ENCODE measurements at places on chromosomes 2 and 18. TPM values are rescaled to one million over a fixed set of nuclear protein-coding genes. Genes with fewer than 3 reads are reported as not detected.

- H3K4me1 ChIP-seq = peaks cover 28% of the 10 kb centered on the region
- H3K27ac ChIP-seq = peak overlapping the region; percentile 30
- no peak overlapping the region for H3K4me3 ChIP-seq
- no peak for DNase-seq
Measured at GRCh38 chr18:35460736-35461161, 37.0 kb downstream of the INO80C start.

Gene GCG
- not detected for total RNA-seq

DNA sequence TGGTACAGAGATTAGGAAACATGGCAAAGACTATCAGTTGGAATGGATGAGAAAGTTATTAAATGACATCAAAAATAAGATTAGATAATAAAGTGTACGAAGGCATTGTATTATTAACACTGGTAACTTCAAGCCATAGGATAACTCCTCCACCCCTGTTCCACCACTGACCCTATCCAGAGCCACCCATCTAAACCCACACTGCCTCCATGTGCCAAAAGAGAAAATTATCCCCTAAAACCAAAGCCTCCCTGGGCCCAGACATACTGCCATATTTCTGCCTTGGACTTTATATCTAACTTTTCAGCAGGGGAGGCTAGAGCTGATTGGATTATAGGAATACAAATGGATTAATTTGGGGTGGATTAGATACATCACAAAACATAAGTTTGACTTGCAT lies 443.7 kb downstream of the BCL11A start:
- H3K27me3 ChIP-seq = no peaks in the 10 kb centered on the region
- no peaks in the 10 kb centered on the region for H3K36me3 ChIP-seq
- H3K27ac ChIP-seq = no peak overlapping the region
- H3K4me1 ChIP-seq = no peaks in the 10 kb centered on the region
- no peak overlapping the region for H3K4me3 ChIP-seq
- no peak for DNase-seq

Gene DHRS9
- total RNA-seq = 7.5 TPM

- peak overlapping the region; percentile 69 for H3K27ac ChIP-seq
- no peak overlapping the region for H3K4me3 ChIP-seq
- DNase-seq = peak; percentile 48
- peaks cover 43% of the 10 kb centered on the region for H3K4me1 ChIP-seq
Measured at GRCh38 chr2:43462866-43463641, 132.8 kb downstream of the THADA start.

Gene IL1B
- total RNA-seq = 1.2 TPM

Gene ABCB11
- total RNA-seq = 0.58 TPM

GRCh38 chr2:236568922-236569572 lies 578 bp upstream of the ACKR3 start:
- H3K27me3 ChIP-seq = no peaks in the 10 kb centered on the region
- H3K4me1 ChIP-seq = peaks cover 80% of the 10 kb centered on the region
- DNase-seq = no peak

Gene SLC14A1
- not detected for total RNA-seq

GRCh38 chr2:226831266-226831665 lies 4.6 kb upstream of the RHBDD1 start:
- H3K27me3 ChIP-seq = no peaks in the 10 kb centered on the region
- no peak for DNase-seq
- no peak overlapping the region for H3K27ac ChIP-seq

Gene GCFC2
- 16.1 TPM for total RNA-seq

Gene ANKRD30BL
- total RNA-seq = not detected

Gene KIF1A
- total RNA-seq = 0.29 TPM

DNA sequence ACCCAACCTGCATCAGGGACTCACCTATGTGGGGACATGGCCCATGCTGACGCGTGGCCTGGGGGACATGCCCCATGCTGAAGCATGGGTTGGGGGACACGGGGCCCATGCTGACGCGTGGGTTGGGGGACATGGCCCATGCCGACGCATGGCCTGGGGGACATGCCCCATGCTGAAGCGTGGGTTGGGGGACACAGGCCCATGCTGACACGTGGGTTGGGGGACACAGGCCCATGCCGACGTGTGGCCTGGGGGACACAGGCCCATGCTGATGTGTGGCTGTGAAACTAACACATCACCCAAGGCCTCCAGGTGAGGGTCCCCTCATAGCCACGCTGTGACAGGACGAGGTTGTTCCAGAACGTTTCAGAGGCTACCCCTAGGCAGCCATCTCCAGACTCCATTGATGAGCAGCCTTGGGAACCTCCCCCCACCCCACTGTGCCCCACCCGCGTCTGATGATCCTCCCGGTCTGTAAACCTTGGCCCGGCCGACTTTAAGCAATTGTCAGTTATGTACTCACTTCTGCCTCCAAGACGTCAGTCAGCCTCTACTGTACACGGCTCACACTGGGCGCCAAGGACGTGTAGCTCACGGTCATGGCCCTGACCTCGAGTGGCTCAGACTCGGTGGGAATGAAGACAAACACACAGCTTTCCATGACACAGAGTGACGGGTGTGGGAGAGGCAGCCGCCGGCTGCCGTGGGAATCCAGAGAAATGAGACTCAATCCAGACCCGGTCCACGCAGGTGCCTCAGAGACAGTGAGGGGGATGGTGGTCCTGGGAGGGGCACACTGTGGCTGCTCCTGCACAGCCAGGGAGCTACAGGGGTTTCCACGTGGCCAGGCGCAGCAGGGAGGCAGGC lies 50.2 kb upstream of the SLC66A3 start:
- DNase-seq = no peak
- H3K4me1 ChIP-seq = no peaks in the 10 kb centered on the region
- H3K36me3 ChIP-seq = no peaks in the 10 kb centered on the region
- H3K4me3 ChIP-seq = no peak overlapping the region
- H3K27ac ChIP-seq = no peak overlapping the region

Gene TTL
- total RNA-seq = 4.1 TPM

DNA sequence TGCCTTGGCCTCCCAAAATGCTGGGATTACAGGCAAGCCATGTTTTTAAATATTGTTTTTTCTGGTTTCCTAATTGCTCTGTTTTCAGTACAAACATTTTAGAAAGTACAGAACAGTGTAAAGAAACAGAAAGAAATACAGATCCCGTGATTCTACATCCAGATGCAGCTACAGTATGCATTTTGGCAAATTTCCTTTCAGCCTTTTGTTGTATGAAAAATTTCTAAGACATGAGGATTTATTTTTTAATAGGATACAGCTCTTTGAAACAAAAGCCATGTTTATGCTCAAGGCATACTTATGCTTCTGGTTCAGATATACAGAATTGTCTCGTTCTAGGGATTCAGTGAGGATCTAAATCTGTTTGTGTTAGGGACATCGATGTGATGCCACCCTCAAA lies 109.5 kb downstream of the MAP2 start:
- H3K27ac ChIP-seq = no peak overlapping the region
- no peak overlapping the region for H3K4me3 ChIP-seq
- DNase-seq = no peak

Gene ABHD3
- 33.4 TPM for total RNA-seq

Gene SCYGR4
- not detected for total RNA-seq

Gene TTN
- total RNA-seq = 1.8 TPM

- no peak overlapping the region for H3K4me3 ChIP-seq
- no peaks in the 10 kb centered on the region for H3K36me3 ChIP-seq
- peak overlapping the region; percentile 29 for H3K27ac ChIP-seq
- no peaks in the 10 kb centered on the region for H3K27me3 ChIP-seq
- peaks cover 18% of the 10 kb centered on the region for H3K4me1 ChIP-seq
Measured at GRCh38 chr2:231182513-231182899, 15.9 kb upstream of the ARMC9 start.

- DNase-seq = no peak
- no peaks in the 10 kb centered on the region for H3K4me1 ChIP-seq
- H3K4me3 ChIP-seq = no peak overlapping the region
Measured at GRCh38 chr2:144711630-144712549, 192.0 kb upstream of the ZEB2 start.

Gene EFHD1
- total RNA-seq = 7.0 TPM

Gene MRPL19
- 55.0 TPM for total RNA-seq

Gene VSNL1
- not detected for total RNA-seq

DNA sequence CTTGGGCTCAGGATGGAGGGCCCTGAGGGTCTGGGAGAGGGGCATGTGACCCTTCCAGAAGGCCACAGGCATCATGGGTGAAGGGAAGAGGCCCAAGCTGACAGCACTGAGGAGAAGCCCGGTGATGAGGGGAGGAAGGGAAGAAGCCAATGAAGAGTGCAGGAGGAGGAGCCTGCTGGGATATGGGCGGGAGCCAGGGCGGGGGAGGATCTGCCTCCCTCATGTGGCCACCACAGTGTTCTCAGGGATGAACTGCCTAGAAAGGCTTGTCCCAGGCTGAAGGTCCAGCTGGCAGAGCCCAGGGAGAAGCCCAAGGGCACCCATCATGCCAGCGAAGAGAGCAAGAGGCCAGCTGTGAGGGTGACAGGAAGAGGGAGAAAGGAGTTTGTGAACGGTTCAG lies 24.6 kb upstream of the PLB1 start:
- no peaks in the 10 kb centered on the region for H3K4me1 ChIP-seq
- H3K4me3 ChIP-seq = no peak overlapping the region
- no peak overlapping the region for H3K27ac ChIP-seq
- DNase-seq = no peak
- H3K36me3 ChIP-seq = no peaks in the 10 kb centered on the region

Gene LHCGR
- total RNA-seq = not detected

Gene HOXD8
- total RNA-seq = not detected

GRCh38 chr2:168559187-168559586 lies 103.1 kb downstream of the CERS6 start:
- no peaks in the 10 kb centered on the region for H3K4me1 ChIP-seq
- DNase-seq = peak; percentile 37

GRCh38 chr2:37635504-37636380 lies 35.7 kb downstream of the CDC42EP3 start:
- no peak overlapping the region for H3K27ac ChIP-seq
- no peaks in the 10 kb centered on the region for H3K27me3 ChIP-seq
- H3K36me3 ChIP-seq = no peaks in the 10 kb centered on the region
- no peaks in the 10 kb centered on the region for H3K4me1 ChIP-seq

- no peak for DNase-seq
- no peak overlapping the region for H3K27ac ChIP-seq
- no peaks in the 10 kb centered on the region for H3K36me3 ChIP-seq
Measured at GRCh38 chr2:7358865-7359447, 441.7 kb downstream of the RNF144A start.

DNA sequence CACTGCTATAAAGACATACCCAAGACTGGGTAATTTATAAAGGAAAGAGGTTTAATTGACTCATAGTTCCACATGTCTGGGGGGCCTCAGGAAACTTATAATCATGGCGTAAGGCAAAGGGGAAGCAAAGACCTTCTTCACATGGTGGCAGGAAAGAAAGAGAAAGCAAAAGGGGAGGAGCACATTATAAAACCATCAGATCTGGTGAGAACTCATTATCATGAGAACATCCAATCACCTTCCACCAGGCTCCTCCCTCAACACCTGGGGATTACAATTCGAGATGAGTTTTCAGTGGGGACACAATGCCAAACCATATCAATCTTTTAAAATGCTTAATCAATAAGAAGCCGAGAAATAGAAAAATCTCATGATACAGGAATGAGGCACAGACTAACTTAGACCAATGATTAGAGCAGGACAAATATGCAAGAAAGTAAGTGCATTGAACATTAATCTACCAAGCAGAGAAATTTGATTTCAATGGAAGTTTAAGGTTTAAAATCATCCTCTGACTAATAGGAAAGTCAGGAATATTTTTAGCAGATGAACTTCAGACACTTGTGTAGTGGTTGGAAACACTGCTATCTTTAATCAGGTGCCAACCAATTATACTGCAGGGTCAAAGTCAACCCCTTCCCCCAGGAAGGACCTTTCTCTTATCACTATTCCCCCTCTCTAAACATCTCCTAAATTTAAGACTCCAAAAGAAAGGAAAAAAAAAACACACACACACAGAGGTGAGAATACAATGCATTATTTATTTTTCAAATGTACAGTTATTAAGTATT lies 259.2 kb downstream of the IRS1 start:
- H3K27me3 ChIP-seq = no peaks in the 10 kb centered on the region
- no peak overlapping the region for H3K27ac ChIP-seq
- H3K36me3 ChIP-seq = no peaks in the 10 kb centered on the region
- DNase-seq = no peak

Gene WDSUB1
- total RNA-seq = 1.3 TPM

Gene REG3G
- not detected for total RNA-seq

DNA sequence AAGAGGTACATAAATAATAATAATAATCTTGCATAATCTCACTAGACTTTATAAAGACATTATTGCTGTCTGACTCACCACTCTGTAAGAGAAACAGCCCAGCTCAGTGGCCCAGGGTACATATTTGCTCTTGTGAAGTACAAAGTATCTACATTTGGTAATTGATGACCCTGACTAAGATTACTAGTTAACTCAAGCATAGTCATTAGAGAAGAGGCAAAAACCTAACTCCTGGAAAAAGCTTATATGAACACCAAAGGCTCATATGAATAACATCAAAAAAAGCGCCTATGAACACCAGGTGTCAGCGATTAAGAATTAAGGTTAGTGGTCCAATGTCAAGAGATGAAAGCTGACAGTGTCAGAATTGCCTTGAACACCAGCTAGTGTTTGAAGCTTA lies 38.4 kb downstream of the RAD51AP2 start:
- H3K4me3 ChIP-seq = no peak overlapping the region
- H3K36me3 ChIP-seq = no peaks in the 10 kb centered on the region
- no peaks in the 10 kb centered on the region for H3K4me1 ChIP-seq
- no peaks in the 10 kb centered on the region for H3K27me3 ChIP-seq
- DNase-seq = no peak

DNA sequence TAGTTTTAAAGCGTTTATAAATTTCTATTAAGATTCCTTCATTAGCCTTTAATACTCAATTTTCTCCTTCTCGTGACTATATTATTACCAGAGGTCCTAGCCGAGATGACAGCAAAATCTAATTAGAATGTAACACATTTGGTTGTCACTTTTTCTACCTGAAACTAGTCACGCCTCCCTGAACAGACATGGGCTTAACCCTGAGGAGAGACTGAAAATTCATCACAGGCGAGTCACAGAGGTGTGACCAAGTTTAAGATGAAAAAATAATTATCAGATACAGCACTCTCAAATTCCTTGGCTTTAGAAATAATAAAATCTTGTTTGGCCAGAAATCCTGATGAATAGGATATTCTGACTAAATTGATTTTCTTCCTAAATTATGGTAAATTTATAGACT lies 834.4 kb upstream of the SLC39A10 start:
- H3K27me3 ChIP-seq = no peaks in the 10 kb centered on the region
- no peaks in the 10 kb centered on the region for H3K4me1 ChIP-seq
- no peak overlapping the region for H3K4me3 ChIP-seq

DNA sequence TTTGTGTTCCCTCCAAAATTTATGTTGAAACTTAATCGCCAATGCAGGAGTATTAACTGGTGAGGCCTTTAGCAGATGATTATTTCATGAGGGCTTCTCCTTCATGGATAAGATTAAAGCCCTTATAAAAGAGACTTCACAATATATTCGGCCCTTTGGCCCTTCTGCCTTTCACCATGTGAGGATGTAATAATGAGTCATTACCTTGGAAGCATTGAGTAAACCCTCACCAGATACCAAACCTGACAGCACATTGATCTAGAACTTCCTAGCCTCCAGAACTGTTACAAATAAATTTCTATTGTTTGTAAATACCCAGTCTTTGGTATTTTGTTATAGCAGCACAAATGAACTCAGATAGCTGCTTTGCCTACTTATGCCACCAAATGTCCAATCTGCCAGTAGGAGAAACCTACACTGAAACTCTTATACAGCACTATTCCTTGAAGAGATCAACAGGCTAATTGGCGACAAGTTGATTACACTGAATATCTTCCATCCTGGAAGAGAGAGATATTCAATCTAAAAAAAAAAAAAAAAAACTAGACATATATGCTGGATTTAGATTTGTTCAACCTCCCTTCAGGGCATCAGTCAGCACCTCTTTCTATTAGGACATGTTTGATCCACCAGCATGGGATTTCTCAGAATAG lies 125.9 kb upstream of the COL5A2 start:
- peaks cover 17% of the 10 kb centered on the region for H3K4me1 ChIP-seq
- H3K4me3 ChIP-seq = no peak overlapping the region
- DNase-seq = no peak
- H3K36me3 ChIP-seq = no peaks in the 10 kb centered on the region
- no peaks in the 10 kb centered on the region for H3K27me3 ChIP-seq
